ENCODE measurements at places on chromosomes 13 and 19.

GRCh38 chr19:4518345-4519171 lies at the start of gene PLIN4:
Gene PLIN4, minus strand, starts transcription at chr19:4518486. Its CDS starts 214 bp downstream, at chr19:4518272.
- no peak for DNase-seq

DNA sequence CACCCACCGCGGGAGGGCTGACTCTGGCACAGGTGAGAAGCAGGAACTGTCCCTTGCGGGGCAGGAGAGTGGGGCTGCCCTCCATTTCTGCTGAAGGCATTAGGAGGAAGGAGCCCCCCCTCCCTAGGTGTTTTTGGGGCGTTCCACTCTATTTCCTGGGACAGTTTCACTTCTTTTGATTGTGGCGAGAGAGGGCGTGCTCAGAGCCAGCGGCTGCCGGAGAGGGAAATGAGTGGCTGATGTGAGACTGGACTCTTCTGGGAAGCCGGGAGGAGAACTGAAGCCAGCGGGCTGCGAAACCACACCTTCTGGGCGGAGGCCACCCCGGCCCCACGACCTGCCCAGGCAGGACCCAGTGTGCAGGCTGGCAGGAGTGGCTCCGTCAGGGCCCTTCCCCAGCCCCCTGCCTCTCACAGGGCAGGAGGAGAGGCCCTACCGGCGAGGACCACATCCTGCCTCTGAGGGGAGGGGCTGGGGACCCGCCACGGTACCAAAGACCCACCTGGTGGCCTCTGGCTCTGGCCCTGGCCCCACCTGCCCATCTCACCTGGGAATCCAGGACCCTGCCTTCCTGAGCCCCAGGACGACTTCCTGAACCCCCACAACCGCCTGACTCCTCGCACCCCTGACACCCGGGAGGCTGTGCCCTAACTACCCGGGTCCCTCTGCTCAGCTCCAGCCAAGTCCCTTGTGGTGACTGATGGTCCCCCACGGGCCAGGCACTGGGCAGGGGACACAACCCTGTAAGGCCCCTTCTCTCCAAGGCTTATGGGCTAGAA lies 25.9 kb downstream of the MPND start:
- DNase-seq: no peak

- no peak for DNase-seq
Measured at GRCh38 chr19:2166741-2167738, 3.3 kb downstream of the DOT1L start.

DNA sequence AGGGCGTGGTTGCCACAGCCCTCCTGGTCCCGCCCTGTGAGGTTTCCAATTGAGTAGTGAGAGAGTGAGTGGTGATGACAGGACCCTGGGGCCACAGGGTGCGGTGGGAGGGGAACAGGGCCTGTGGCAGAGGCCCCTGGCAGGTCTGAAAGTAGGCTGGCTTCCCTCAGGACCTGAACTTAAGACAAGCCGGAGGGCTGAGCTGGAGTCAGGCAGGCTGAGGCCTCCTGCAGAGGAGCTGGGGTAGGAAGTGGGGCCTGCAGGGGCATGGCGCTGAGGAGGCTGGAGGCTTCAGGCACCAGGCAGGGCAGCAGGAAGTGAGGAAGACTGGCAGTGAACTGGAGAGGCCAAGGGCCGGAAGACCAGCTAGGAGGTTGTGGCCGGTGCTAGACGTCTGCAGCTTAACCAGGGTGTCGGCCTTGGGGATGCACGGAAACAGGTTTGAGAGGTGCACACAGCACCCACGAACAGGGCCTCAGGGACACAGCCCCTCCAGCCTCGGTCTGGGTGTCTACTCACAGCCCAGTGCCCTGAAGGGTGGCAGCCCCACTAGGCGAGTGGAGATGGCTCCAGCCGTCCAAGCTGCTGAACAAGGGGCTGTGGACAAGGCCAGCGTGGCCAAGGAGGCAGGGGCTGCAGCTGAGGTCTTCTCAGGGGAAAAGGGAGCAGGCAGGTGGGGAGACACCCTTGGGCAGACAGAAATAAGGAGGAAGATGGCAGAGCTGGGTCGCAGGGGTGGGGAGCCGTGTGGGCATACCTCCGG lies 17.8 kb downstream of the POP4 start:
- DNase-seq: no peak

- no peak for DNase-seq
Measured at GRCh38 chr19:16619457-16619856, 8.5 kb downstream of the MED26 start.

DNA sequence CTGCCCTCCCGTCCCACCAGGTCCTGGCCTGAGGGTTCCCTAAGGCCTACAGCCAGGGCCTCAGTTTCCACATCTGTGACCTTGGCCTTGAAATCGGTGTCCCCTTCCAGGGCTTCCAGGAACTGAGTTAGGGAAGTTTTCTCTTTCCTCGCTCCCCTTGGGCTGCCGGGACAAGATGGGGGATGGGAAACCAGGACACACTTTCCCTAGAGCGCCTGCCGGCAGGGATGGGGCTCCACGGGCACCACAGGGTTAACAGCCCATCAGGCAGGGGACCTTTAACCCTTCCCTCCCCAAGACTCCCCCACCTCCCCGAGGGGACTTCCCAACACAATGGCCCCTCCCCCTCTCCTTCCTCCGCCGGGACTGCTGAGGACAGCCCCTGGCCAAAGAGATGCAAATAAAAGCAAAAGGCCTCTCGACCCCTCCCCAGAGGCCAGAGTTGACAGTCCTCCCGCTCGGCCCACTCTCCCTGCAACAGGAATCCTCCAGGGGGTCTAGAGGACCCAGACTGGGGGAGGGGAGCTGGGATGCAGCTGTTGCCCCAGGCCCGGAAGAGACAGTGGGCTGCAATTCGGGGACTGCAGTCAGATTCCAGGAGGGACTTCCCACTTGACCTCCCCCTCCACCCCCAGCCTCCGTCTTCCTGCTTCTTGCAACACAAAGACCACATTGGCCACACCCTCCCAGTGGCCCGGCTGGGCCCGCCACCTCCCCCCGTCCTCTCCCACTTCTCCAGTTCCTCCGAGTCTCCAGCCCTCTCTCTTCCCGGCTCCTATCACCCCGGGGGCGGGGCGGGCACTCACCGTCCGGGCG lies 3.4 kb downstream of the BBC3 start:
- peak; percentile 60 for DNase-seq

Measured in HEK293T (cell line).